ENCODE measurements at places on chromosomes 2 and 18.

DNA sequence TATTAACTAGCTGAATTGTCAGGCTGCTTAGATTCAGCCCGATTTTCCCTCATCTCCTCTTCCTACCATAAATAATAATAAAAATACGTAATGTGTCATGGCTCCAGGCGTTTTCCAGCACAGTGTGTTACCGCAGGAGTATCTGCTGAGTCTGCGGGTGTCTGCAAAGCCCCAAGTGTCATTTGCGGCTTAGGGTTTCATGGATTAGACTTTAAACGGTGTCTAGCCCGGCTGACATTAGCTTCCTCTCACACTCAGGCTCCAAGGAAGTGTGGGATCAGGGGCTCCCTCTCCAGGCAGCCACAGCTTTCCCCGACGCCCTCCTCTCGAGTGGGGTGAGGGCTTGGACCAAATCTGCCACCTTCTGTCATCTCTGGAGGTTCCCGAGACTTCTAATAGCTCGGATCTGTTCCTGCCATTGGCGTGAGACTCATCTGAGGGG, 14.1 kb upstream of the HOXD1 start:
- DNase-seq = no peak

GRCh38 chr2:1818404-1818803, 74.1 kb upstream of the PXDN start:
- DNase-seq = no peak

DNA sequence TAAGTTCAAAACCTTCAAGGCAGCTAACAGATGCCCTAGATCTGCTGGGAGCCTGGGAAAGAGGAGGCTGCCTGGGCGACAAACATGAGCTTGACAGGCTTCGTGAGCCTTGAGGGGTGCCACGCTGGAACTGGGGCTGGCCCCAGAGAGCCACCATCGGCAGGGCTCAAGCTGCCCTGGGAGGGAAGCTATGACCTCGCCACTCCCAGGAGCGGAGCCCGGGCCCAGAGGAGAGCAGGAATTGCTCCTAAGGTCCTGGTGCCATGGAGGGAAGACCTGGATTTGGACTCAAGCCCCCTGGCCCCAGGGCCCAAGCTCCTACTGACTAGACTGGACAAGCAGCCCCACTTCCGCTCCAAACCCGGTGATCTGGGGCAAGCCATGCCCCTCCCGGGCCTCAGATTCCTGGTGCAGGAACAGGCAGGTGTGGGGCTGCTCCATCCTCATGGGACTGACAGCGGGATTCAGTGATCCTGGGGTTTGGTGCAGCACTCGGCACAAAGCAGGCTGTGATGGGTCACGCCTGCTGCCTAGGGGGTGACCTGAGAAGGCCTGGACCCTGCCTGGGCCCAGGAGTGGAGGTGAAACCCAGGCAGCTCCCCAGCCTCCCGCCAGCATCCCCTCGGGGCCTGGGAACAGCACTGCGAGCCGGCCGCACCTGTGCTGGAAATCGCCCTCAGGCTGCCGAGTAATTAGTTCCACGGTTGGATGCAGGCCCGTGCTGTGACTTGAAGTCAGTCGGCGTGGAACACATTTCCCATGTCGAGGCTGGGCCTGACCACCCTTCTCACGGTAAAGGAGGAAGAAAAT, 246.9 kb downstream of the NDUFA10 start:
- DNase-seq = no peak

GRCh38 chr2:145000376-145000775, 480.5 kb upstream of the ZEB2 start:
- DNase-seq = no peak

DNA sequence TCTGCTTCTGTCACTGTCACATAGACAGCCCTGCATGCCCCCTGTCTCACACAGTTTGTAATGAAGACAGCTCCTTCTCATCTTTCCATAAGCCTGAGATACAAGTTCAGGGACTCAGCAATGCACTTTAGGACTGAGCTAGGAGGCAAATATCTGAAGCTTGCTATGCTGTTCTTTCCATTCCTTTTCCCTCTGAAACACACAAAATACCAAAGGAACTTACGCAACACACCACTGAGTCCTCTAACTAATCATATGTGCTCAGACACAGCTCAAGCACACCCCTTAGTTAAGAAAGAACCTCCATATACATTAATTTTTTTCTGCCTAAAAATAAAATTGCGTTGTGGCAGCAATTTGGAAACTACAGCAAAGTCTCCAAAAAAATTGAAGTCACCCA, 17.9 kb downstream of the SERPINB8 start:
- no peak for DNase-seq

DNA sequence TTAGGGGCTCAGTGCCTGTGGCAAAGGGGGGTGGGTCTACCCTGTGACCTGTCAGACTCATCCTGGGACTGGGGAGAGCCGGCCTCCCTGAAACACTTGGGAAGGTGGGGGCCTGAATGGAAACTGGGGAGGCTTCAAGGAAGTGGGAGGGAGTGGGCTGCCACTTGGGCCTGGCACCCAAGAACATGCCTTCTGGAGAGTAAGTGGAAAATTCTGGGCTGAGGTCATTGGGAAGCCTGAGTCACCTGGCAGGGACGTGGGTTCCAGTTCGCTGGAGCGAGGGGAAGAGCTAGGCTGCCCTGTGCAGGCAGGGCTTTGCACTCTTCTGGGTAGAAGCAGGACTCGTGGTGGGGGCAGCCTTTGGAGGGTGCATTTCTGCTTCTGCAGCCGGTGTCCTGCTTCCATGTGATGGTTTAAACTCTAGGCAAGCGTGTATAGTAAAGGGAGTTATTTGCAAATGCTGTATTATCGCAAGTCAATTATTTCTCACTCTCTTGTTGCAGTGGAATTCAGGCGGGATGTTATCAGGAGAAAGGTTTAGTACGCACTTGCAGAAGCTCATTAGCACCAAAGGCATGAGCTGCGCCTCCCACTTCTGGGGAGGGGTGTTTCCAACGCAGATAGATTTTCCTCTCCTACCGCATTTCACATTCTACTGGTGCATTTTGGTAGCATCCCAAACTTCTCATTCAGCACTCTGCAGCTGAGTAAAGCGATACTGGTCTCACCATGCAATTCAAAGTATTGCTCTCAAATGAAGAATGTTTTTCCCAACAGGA, 3.8 kb downstream of the LRRFIP1 start:
- DNase-seq = no peak

- peak; percentile 25 for DNase-seq
Observed at GRCh38 chr18:21593540-21594257, 6.8 kb downstream of the ESCO1 start.

DNA sequence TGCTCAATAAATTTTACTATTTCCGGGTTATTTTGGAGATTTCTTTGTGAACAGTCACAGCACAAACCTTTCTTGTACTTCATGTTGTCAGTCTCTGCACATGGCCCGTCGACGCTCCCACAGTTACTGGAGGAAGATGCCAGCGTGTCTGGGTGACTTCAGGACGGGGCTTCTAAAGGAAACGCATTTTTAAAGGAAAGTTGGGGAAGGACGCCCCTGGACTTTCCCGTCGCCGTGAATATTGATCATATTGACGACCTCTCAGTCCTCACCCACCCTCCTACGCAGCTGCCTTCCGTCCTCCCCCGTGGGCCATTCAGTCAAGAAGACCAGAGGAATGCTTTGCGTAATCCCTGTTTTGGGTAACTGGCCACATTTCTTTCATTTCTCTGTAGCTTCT, 71.1 kb upstream of the SNTG2 start:
- no peak for DNase-seq

DNA sequence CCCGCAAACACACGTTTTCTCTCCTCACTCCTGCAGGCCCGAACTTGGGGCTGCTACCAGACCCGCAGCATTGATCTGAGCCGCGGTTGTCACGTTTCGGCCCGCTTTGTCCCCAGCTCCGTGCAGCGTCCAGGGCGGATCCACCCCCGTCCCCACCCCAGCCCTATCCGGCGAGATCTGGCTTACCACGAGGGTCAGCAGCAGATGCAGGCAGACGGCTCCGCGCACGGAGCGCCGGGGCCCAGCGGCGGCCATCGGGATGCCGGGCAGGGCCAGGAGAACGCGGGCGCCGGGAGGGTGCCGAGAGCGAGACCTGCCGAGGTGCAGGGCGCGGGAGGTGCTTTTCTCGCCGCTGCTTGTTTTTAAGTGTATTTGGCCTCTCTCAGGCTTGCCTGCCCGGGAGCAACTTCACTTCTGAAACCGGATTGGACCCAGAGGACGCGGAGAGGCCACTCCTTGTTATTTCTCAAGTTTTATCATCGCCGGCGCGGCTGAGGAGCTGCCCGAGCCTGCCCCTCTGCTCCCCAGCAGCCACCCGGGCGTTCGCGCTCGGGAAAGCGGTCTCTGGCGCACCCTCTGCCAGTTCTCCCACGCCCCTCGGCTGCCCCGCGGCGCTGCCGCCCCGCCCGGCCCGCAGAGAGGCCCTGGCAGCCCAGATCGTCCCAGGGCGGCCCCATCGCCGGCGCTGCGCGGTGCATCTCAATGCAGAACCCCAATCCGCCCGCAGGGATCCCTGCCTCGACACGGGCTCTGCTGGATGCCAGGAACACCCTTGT, at the start of gene DSC3:
Gene DSC3 (minus strand): TSS at position 337 of the 776 bp plus-strand sequence. CDS start 82 bp downstream, at position 255.
- no peak for DNase-seq

DNA sequence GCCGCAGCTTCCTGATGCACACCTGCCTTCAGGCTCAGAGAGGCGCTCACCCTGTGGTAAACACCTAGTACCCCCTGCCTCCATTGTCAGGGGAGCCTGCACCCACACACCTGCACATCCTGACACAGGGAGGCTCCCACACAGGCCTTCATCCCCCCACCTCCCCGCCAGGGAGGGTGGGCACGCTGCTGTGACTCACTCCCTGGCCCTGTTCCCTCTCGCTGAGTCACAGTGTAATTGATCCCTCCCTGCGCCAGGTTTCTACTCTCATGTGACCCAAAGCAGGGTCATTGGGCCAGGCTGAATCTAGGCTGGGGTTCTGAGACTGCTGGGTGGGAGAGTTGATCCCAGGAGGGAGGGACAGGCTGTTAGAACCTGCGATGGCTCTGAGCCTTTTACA, 8.5 kb upstream of the CELF4 start:
- DNase-seq = no peak

DNA sequence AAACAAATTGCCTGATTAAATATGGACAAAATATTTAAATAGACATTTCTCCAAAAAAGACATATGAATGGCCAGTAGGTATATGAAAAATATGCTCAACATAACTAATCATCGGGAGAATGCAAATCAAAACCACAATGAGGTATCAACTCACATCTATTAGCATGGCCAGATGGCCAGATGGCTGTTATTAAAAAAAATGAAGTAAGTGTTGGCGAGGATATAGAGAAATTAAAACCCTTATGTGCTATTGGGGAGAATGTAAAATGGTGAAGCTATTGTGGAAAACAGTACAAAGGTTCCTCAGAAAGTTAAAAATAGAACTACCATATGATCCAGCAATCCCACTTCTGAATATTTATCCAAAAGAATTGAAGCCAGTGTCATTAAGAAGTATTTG, 272.3 kb upstream of the ZNF804A start:
- DNase-seq = no peak

- DNase-seq = no peak
Observed at GRCh38 chr2:75775311-75775823, 64.7 kb upstream of the GCFC2 start.

DNA sequence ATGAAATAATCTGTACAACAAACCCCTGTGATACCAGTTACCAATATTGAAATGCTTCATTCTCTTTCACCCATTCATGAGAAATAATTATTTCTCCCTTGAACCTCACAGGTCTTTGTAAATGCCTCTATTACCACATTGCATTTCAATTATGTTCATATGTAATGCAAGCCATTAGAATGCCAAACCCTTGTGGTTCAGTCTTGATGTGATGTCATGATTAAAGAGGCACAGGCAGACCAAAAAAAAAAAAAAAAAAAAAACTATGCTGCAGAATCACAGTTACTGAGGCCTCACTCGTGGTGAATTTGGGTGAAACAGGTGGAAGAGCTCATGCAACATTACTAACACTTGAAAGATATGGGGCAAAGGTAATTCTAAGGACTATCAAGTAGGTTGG, 9.4 kb upstream of the EPG5 start:
- no peak for DNase-seq

DNA sequence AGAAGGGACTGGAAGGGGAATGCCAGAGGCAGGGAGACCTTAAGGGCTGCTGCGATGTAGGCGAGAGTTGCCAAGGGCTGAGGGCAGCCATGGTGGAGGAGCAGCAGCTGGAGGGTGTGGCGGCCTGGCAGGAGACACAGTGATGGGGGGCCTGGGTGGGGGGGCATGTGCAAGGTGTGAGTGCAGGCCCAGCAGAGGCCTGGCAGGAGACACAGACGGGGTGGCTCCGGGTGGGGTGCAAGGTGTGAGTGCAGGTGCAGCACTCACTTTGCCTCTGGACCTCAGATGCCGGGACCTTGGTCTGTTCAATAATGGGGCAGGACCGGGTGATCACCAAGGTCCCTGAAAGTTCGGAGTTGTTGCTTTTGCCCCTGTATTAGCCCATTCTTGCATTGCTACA, 76.2 kb upstream of the ODC1 start:
- DNase-seq = no peak

- DNase-seq = no peak
Observed at GRCh38 chr2:18096836-18097405, 218.5 kb downstream of the KCNS3 start.

GRCh38 chr2:156708051-156708450, 271.9 kb downstream of the GPD2 start:
- DNase-seq = no peak

- DNase-seq = no peak
Observed at GRCh38 chr2:44880125-44880483, 61.4 kb upstream of the SIX3 start.

DNA sequence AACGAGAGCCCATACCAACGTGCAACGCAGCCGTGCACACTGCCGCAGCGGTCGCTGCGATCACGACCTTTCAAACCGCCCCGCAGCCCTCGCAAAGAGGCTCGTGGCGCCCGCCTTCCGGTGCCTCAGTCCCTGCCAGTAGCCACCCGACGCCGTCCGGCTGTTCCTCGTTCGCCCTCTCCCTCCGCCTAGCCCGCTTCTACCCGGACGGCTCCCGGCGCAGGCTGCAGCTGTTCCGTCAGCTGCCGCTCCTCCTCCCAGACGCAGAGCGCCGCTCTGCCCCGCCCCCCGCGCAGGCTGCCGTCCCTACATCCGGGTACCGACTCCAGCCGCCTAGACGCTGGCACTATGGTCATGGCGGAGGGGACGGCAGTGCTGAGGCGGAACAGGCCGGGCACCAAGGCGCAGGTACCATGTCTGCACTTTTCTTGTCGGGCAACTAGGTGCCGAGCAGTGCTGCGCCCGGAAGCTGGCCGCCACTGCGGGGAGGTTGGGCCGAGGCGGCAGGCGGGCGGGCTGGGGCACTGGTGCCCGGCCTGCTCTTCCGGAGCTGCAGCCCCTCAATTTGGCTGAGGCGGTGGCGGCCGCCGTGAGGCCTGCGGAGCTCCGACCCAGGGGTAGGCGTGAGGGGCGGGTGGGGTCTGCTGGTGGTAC, at the start of gene MOB4:
Gene MOB4 (plus strand): TSS at position 328 of the 654 bp plus-strand sequence. CDS start 21 bp downstream, at position 349.
- DNase-seq = peak; percentile 94

DNA sequence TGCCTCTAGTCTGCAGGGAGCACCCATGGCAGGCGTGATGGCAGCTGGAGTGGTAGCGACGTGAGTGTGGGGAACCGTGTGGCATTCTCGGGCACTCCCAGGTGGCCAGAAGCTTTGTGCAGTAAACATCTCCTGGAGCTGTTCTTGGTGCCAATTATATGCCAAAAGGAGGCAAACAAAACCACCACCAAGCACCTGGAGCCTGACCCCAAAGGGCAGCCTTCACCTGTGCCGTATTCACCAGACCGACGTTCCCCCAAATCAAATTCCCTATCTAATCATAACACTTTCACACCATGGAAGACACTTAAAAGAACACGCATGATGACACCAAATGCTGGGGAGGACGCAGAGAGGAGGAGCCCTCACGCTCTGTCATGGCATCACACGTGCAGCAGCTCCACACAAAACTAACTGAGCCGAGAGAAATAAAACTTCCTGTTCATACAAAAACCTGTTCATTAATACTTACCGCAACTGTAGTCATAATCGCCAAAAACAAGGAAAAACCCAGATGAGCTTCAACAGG, 123.6 kb downstream of the EIPR1 start:
- DNase-seq = no peak
